Kidney epithelial cell (primary cell): ENCODE measurements at places on chromosomes 2 and 18. TPM values are rescaled to one million over a fixed set of nuclear protein-coding genes. Genes with fewer than 3 reads are reported as not detected.

DNER gene
- total RNA-seq, result 4.4 and 5.5 TPM in 2 replicates

SCYGR4 gene
- not detected in 2 replicates for total RNA-seq

CXCR4 gene
- 0.68 and 0.88 TPM in 2 replicates for total RNA-seq

CCDC68 gene
- 2.7 and 3.7 TPM in 2 replicates for total RNA-seq

DNA sequence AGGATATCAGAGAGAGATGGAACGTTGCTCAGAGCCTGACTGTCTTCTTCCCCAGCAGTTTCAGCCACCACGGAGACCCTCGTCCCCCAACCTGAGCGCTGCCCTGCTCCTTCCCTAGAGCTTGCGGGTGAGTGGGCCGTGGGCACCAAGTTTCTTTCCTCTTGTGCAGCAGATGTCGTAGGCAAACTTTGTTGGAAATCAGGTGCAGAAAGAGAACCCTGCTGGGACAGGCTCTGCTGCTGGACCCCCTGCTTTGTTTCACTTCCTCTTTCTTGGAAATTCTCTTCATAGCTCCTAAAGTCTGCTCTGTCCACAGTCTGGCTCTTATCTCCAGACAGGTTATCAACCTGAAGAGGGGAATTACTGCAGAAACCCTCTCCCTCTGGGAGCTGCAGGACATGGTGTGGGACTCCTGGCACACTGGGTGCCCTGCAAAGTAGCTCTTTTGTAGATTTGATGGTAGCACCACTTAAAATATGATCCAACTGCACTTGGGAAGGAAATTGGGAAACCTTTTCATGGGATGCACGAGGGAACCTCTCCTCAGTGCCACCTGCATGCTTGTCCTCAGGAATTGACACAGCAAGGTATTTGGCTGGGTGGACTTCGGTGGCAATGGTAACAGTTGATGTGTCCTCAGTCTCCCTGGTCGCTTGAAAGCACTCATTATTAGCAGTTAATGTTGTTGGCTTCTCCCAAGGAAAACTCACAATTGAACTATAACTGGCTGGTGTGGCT lies 92.2 kb downstream of the ALPK2 start:
- no peak for DNase-seq

DNA sequence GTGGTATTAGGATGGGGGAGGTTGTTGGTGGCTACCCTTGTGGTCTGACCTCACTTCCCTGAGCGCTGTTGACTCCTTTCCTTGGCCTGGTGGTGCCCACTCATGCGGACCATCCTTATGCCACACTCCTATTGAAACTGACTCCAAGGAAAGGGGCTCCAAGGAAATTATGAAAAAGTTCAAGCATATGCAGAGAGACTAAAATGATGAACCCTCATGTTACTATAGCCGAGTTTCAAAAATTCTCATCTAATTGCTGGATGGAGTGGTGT lies 96.2 kb upstream of the STPG4 start:
- DNase-seq, result no peak

- no peak for DNase-seq
Observed at GRCh38 chr2:158305501-158305900, 151.1 kb downstream of the CCDC148 start.

DNA sequence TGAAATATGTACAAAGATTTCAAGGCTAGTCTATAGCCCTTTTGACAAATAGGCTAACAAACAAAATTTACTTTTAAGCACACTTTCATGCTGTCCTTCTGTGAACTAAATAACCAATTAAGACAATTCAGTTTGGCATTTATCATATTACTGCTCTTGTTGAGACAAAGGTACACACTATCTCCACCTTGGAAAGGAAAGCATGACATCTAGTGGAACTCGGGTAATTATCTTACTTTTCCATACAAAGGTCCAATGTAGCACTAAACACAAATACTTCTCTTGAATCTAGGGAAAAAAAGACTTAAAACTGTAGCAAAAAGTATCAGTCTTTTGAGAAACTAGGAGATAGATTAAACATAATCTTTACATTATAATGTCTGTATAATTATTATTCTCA lies 125.0 kb upstream of the CD226 start:
- peak; percentile 7 for DNase-seq

DNA sequence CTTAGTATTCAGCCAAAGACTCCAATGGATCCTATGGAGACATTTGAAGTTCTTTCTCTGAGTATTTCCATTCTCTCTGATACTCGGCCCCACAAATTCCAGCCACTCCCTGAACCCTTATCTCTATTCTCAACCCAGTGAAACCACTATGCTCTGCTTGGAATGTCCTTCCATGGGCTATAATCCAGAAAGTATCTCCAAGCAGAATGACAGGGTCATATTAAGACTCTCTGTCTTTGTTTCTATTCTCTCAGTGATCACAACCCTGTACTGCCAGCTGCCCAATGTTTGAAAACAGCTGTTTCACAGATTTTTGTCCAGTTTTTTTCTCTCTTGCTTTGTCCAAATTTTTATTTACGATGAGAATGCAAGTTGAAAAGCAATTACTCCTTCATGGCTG lies 21.9 kb downstream of the CHMP3 start:
- no peak for DNase-seq

- DNase-seq, result peak; percentile 97
Observed at GRCh38 chr2:223465793-223466192, 136.4 kb downstream of the SCG2 start.

GRCh38 chr2:210839450-210839849 lies 283.1 kb downstream of the CPS1 start:
- no peak for DNase-seq

DNA sequence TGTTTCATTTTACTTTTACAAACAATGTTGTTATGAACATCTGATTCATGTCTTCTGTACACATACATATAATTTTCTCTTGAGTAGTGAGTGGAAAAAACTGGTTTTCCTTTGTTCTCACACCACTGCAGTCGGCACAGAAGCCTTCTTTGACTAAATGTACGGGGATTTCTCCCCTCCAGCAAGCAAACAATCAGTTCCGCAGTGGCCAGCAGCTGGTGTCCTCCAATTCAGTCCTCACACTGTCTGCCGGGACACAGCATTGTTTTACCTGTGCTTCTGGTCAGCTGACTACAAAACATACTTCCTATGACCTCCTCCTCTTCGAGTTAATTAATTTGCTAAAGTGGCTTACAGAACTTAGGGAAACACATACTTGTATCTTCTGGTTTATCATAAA lies 202.8 kb downstream of the WDR7 start:
- no peak for DNase-seq

DNA sequence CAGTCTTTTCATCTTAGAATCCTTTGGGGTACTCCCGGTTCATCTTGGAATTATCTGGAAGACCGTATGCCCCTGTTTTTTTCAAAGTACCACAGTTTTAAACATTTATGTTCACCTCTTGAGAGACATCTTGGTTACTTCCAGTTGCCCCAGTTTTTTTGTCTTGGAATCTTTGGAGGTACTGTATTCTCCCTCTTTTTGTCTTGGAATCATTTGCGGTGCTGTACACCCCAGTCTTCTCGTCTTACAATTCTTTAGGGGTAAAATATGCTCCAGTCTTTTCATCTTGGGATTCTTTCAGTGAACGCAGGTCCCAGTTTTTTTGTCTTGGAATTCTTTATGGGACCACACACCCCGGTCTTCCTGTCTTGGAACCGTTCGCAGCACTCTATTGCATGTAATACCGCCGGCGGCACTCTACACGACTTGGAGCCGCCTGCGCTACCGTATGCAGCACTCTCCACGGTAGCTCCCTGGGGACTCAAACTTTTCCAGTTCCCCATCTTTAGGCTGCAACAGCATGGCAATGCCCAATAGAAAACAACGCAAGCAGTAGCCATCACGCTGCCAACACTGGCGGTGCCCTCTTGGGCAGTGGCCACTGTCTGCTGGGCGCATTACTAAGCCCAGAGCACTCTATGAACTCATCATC lies 21.2 kb upstream of the ZDBF2 start:
- no peak for DNase-seq

DNA sequence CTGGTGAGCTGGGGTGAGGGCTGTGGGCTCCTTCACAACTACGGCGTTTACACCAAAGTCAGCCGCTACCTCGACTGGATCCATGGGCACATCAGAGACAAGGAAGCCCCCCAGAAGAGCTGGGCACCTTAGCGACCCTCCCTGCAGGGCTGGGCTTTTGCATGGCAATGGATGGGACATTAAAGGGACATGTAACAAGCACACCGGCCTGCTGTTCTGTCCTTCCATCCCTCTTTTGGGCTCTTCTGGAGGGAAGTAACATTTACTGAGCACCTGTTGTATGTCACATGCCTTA lies 10.5 kb downstream of the PROC start:
- DNase-seq, result no peak

GRCh38 chr2:82023710-82024109 lies 1719.2 kb upstream of the LRRTM1 start:
- no peak for DNase-seq
